Stimulated activated CD8-positive, alpha-beta memory T cell treated with anti-CD3 and anti-CD28 coated beads, Interleukin-12 subunit alpha, Interleukin-12 subunit beta, amount 100 ng/mL, for 4 hours (primary cell): ENCODE measurements at places on chromosomes 16 and 17.

- DNase-seq = no peak
These were observed 24.2 kb downstream of the GRB7 start for GRCh38 chr17:39761861-39762496.

DNA sequence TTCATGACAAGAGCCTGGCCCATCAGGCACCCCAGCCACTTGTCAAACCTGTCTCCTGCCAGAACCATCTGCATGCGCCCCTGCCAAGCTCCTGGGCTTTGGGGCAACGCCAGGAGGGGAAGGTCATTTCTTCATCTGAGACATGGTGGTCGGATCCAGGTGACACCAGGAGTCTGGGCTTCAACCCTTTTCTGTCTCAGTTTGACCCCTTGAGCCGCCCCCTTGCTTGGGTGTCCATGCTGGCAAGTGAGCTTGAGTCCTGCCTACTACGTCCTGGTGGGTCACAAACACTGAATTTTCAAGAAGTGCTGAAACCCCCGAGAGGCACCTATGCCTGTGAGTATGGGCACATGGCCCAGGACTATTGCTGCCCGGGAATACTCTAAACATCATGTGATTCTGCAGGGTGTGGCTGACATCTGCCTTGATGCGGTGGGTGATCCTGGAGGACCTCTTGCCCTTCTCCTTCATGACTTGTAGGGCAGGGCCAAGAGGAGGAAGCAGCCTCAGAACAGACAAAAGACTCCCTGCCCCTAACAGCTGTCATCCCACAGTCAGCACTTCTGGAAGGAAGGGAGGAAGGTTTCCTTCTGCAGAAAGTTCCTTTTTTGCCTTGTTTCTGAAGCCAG lies 43.4 kb downstream of the TNFRSF13B start:
- no peak for DNase-seq

DNA sequence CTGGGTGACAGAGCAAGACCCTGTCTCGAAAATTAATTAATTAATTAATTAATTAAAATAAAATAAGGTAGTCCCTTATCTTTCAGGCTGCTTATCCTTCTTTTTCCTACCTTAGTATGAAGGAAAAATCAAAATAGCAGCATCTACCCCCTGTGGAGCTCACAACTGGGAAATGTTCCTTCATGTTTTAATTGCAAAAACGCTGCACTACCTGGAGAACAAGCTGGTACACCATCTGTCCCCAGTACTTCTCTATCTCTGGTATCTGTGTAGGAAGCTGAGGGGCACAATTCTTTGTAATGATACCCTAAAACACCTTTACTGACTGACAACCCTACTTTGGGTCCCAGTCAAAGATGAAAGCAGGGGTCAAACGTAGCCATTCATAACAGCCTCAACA lies 55.1 kb upstream of the MNT start:
- no peak for DNase-seq

DNA sequence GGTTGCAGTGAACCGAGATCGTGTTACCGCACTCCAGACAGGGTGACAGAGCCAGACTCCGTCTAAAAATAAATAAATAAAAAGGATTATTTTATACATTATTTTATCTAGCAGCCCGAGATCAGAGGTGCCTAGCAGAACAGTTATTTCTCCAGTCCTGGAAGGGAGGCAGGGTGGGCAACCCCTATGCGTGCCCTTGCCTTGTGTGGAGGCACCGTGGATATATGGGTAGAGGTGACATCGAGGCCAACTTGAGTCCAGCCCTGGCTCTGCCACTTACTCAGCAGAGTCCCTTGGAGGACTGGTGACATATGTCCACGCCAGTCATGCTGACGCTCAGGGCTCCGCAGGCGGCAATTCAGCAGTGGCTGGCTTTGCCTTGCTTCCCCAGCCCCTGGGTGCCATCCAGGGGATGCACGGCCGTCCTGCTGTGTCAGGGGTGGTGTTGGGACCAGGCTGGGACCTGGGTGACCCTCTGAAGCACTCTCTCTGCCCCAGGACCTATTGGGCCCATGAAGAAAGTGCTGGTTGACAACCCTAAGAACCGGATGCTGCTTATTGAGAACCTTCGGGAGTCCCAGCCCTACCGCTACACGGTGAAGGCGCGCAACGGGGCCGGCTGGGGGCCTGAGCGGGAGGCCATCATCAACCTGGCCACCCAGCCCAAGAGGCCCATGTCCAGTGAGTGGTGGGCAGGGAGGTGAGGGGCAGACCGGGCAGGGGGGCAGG lies 13.2 kb downstream of the GALK1 start:
- no peak for DNase-seq

DNA sequence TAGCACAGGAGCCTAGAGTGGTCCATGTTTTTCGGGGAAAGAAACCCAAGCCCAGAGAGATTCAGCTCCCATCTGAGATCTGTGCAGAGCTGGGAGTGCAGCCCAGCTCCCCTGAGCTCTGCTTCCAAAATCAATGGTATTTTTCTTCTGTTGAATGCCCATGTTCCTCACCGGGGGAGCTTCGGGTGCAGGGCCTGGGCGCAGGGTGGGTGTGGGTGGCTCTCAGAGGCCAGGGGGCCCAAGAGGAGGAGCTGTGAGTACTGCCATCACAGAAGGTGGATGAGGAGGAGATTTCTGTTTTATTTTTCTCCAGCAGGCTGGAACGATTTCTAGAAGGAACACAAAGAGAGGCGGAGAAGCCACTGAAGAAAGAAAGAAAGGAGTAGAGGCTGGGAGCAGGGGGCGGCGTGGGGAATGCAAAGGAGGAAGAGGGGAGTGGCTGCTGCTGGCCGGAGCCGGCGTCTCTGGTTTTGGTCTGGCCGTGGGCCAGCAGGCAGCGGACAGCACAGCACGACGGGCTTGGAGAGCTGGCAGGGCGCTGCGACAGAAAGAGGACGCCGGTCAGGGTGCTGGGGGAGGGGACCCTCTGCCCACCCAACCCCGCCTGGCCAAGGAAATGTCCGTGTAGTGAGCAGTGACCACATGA lies 76.2 kb upstream of the KSR1 start:
- DNase-seq = no peak

GRCh38 chr16:84548971-84549844 lies 44.7 kb upstream of the MEAK7 start:
- DNase-seq = peak; percentile 45

- DNase-seq = peak; percentile 25
These were observed 42.2 kb upstream of the GSE1 start for GRCh38 chr16:85570735-85571562.

- DNase-seq = no peak
These were observed 33.2 kb downstream of the IRX6 start for GRCh38 chr16:55357241-55357640.

- DNase-seq = no peak
These were observed 112.0 kb upstream of the SMURF2 start for GRCh38 chr17:64773836-64774761.

GRCh38 chr17:41121742-41122141 lies 2.2 kb downstream of the KRTAP4-12 start:
- DNase-seq = no peak

GRCh38 chr17:77729587-77729986 lies 228.9 kb upstream of the TNRC6C start:
- DNase-seq = no peak

GRCh38 chr16:83271970-83272575 lies 535.7 kb upstream of the HSBP1 start:
- no peak for DNase-seq

DNA sequence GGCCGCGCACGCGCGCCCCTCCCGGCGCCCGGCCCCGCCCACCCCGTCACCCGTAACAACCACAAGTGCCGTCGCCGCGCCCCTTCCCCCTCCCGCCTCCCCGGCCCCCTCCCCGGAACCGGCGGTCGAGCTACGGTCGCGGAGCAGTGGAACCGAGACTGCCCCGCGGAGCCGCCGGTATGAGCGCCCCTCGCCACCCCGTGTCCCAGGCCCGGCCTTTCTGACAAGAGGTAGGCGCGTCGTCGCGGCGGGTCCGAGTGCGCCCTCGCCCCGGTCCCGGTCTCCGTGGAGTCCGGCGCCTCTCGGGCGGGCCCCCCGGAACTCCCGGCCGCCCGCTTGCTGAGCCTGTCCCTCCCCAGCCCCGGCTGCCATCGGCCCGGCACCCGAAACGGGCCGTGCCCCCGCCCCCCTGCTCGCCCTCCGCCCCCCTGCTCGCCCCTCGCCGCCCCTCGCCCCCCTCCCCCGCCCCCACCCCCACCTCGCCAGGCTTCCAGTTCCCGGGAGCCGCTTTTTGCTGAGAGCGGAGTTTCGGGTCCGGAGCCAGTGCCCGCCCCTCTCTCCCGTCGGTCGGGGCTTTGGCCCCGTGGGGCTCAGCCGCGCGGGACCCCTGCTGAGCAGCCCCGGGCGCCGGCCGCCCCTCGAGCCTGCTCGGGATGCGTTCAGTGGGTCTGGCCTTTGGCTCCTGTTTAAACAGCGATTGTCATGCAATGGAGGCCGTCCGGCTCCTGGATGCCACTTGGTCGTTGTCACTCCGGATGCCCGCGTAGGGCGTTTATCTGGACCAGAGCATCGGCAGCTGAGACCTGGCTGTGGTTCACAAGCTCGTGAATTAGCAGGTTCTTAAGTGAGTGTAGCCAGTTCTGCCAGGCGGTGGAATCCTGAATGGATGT lies at the start of gene SEC14L1:
SEC14L1 (plus strand) TSS at position 92 of the 890 bp plus-strand sequence. CDS start 2,628 bp downstream, outside the sequence.
- DNase-seq = peak; percentile 13

GRCh38 chr16:56688762-56689161 lies 6.5 kb downstream of the MT1X start:
- no peak for DNase-seq

GRCh38 chr17:81990836-81991683 lies 13.6 kb downstream of the ASPSCR1 start:
- no peak for DNase-seq

GRCh38 chr17:80362428-80363119 lies 52.4 kb upstream of the ENDOV start:
- DNase-seq = no peak

DNA sequence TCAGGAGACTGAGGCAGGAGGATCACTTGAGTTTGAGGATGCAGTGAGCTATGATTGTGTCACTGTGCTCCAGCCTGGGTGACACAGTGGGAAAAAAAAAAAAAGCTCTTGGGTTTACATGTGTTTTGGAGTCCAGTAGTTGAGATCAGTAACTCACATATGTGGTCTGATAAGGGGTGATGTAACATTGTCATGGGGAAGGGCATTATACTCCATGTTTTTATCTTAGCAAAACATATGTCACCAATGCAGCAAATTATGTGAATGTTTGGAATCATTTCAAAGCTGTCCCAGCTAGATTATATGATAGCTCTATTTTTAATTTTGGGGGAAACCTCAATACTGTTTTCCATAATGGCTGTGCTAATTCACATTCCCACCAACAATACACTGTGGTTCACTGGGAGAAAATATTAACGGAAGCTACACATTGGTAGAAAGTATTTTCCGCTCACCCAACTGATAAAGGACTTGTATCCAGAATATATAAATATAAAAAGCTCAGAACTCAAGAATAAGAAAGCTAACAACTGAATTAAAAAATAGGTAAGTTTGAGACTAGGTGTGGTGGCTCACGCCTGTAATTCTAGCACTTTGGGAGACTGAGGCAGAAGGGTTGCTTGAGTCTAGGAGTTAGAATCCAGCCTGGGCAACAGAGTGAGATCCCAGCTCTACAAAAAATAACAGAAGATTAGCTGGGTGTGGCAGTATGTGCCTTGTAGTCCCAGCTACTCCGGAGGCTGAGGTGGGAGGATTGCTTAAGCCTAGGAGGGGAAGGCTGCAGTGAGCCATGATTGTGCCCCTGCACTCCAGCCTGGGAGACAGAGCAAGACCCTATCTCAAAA lies 224.1 kb upstream of the TBX2 start:
- DNase-seq = no peak

- no peak for DNase-seq
These were observed 309.0 kb upstream of the PMFBP1 start for GRCh38 chr16:72480911-72481310.

- DNase-seq = no peak
These were observed 253.9 kb downstream of the RBFOX3 start for GRCh38 chr17:79356839-79357447.

- DNase-seq = no peak
These were observed 99.5 kb downstream of the CHD9NB start for GRCh38 chr16:52953215-52953614.

DNA sequence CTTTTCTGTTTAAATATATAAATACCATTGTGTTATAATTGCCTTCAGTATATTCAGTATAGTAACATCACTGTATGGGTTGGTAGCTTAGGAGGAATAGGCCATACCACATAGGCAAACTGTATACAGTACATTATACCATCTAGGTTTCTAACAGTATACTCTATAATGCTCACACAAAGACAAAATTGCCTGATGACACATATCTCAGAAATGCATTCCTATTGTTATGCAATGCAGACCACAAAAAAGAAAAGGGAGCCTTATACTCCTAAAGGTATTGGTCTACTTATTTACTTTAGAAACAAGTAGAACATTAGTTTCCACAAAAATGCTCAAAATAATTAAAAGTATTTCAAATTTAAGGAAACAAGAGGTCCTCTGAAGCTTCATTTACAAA lies 47.9 kb downstream of the SETD6 start:
- no peak for DNase-seq

GRCh38 chr17:78609191-78609641 lies 32.0 kb upstream of the DNAH17 start:
- DNase-seq = no peak

GRCh38 chr17:57852092-57852954 lies 2.5 kb upstream of the MRPS23 start:
- DNase-seq = no peak

DNA sequence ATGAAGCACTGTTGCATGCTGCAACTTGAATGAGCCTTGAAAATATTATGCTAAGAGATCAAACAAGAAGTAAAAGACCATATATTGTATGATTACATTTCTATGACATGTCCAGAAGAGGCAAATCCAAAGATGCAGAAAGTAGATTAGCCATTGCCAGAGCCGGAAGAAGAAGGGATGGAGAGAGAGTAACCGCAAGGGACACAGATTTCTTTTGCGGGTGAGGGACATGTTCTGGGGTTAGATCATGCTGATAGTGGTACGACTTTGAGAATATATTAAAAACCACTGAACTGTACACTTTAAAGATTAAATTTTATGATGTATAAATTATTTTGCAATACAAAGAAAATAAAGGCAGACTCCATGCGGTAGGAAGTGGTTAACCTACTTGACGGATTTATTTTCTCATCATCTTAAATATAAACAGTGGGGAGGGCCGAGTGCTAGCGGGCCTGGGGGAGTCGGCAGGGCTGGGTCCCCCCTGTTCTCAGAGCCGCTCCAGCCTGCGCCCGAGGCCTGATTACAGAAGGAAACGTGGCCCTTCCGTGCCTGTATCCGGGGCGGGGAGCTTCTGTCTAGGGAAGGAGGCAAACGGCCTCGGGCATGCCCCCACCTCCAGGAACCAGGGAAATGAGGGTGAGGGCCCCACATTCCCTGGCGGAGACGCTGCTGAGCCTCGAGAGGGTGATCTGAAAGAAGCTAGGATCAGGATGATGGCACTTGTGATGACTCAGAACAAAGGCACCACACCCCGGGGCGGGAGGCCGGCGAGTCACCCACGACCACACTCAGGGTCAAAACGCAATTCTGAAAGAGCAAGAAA lies 48.0 kb downstream of the SHCBP1 start:
- DNase-seq = no peak

GRCh38 chr17:32970281-32970680 lies 21.4 kb upstream of the SPACA3 start:
- no peak for DNase-seq

DNA sequence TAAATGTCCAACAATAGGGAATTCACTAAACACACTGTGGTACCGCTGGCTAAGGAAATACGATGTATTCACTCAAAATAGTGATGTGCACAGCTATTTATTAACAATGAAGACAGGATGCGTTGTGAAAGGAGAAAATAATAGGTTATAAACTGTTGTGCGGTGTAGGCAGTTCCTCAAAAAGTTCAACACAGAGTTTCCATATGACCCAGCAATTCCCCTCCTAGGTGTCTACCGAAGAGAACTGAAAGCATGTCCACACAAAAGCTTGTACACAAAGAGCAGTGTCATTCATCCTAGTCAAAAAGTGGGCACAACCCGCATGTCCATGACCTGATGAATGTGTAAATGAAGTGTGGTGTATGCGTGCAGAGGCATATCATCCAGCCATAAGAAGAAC lies 1.2 kb upstream of the CES1 start:
- no peak for DNase-seq
